ENCODE measurements at places on chromosomes 4 and X.

DNA sequence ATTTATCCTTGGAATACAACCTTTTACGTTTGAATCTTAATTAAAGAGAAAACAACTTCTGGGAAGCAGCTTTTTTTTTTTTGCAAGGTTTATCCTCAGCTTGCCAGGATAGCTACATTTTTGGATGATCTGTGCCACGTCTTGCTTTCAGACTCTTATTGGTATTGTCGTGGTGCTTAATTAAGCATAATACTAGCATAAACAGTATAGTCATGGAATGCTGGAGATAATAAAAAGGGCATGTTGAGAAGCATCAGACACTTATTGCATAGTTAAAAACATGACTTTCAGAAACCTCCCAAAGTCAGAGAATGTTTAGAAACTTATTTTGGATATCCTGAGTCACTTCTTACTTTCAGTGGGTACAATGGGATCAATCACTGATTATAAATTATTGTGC, 77.0 kb downstream of the PALLD start:
- DNase-seq = no peak

GRCh38 chr4:159401226-159401712, 298.4 kb downstream of the RAPGEF2 start:
- DNase-seq = no peak

GRCh38 chr4:174222266-174222872, 61.1 kb downstream of the FBXO8 start:
- peak; percentile 39 for DNase-seq

DNA sequence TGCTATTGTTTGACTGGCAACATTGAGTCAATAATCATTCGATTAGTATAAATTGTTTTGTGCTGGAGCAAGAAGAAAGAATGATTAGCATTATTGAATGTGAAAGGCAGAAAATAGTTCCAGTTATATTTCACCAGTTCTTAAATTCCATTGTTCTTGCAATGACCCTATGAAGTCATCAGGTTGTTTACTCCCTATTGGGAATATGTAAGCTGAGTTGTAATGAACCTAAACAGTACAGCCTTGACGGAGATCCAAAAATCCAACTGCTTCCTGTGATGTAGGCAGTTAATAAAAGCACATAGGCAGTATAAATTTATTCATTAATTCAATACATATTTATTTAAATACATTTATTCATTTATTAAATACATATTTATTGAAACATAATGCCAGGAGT, 947.5 kb downstream of the PCDH7 start:
- no peak for DNase-seq

DNA sequence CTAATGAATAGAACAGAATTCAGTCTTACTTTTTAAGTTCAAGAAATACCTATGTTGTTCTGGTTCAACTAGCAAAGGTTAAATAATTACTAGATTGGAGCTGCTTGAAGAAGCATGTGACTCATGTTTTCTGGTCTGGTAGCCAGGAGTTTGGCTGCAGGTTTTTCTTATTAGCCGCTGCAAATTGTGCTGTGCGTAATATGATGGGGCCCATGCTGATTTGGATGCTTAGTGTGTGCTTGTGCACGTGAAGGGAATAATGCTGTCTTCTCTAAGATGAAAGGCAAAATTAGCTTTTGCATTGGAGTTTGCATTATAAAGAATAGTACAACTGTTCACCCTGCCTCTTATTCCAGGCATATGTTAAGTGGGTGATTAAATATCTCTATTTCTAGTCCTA, 219.6 kb downstream of the SNCA start:
- DNase-seq = no peak

DNA sequence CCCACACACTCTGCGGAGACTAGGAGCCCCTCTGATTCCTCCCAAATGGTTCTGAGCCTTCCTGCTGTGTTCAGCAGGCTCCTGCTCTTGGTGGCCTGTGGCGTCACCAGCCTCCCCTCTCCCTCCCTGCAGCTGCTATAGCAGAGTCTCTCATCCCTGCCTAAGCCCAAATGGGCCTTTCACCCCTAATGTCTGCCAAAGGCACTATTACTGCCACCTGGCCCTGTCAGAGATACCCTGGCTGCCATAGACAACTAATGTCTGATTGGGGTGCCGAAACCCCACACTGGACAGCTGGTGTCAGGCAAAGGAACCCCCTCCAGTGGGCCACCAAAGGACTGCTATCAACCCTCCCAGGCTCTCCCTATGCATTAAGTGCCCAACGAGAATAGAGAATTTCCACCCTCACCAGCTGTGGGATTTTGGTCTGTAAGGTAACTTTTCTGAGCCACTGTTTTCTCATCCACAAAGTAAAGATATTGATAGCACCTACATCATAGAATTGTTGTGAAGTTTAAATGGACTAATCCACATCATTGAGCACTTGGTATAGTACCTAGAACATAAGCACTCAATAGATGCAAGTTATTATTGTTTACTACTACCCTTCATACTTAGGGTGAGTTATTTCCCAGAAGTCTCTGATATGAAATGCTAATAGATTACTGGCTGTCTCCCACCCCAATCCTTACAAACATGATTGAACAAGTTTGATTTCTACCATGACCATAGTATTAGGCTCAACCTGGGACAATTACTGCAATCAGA, 421.3 kb downstream of the MID1IP1 start:
- DNase-seq = no peak

DNA sequence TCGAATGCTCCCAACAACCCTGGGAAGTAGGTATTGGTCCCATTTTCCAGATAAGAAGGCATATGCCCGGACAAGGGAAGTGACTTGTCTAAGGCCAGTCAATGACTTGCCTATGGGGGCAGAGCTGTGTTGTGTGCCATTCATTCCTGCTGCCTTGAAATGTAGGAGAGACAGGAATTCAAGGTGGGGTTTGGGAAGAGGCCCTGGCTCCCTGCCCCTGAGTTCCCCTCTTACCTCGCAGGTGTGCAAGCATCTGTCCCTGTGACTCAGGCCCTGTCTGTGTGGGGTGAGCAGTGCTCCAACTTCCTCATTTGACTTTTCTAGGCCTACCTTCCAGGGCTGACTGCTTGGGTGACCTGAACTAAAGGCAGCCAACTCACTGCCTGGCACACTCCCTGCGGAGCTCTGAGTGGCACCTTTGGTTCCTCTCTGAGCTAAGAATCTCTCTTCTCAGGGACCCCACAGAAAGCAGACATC, 5.1 kb downstream of the EFNB1 start:
- DNase-seq = no peak

- no peak for DNase-seq
Observed at GRCh38 chrX:12421918-12422317, 283.6 kb downstream of the FRMPD4 start.

GRCh38 chrX:41474726-41475100, 27.6 kb downstream of the NYX start:
- DNase-seq = no peak

- DNase-seq = no peak
Observed at GRCh38 chr4:7784131-7784870, 155.4 kb downstream of the AFAP1 start.

- DNase-seq = peak; percentile 45
Observed at GRCh38 chr4:173371292-173372192, 788 bp downstream of the SAP30 start.

DNA sequence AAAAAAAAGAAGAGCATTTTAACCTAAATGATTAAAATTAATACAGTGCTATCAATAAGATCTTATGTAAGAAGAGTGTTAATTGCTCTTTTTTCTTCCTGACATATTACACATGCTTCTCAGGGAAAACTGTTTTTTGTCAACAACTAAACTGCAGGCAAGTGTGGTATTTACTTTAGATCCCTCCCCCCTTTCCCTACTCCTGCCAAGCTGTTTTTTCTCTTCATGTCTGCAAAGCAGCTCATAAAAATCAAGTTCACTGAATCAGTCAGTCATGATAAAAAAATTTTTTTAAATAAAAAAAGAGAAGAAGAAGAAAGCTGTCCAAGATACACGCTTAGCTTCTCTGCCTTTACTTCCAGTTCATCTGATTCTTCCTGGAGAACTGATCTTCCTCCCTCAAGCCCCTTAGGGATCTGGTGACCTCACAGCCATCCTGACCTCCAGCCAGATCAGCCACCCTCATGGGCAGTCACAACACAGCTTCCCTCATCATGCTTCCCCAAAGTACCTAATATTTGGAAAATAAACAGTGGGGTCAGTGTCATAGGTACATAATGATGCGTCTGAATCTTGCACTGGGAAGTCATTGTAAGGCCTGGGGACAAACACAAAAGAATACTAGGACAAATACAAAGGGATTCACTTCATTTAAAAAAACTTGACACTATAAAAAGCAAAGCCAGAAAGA, 87.0 kb downstream of the ZNF827 start:
- DNase-seq = no peak

GRCh38 chr4:139734875-139735380, 69.3 kb downstream of the MGST2 start:
- peak; percentile 37 for DNase-seq

GRCh38 chrX:102155806-102156179, at the start of gene BEX5:
Gene BEX5, minus strand, starts transcription at chrX:102155977. Its CDS starts 1,712 bp downstream, at chrX:102154265.
- DNase-seq = peak; percentile 75

GRCh38 chr4:3607690-3608552, 75.7 kb upstream of the LRPAP1 start:
- DNase-seq = no peak

GRCh38 chr4:2075987-2076907, 17.1 kb downstream of the NAT8L start:
- no peak for DNase-seq

DNA sequence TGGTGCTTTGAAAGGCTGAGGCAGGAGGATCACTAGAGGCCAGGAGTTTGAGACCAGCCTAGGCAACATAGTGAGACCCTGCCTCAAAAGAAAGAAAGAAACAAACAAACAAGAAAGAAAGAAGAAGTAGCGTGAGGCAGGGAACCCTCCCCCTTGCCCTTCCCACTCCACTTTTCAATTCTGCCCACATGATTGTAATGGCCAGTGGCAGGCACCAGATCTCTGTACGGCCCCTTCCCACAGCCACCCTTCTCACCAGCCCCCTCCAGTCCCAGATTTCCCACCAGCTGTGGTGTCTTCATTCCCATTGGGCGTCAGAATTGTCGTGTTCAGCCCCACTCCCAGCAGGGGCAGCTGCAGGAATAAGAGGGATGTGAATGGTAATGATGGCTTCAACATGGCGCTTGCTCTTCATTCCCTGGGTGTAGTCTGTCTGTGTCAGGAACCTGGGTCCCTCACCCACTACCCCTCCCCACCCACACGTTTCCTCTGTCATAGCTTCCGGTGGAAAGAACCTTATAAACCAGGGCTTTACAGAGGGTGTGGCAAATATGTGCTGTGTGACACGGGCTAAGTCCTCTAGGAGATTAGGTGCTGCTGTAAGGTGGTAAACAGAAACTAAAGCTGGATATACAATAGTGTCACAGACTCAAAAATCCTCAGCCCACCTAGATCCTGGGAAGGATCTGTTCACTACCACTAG, at the start of gene IL2RG:
TSS of gene IL2RG (minus strand) at position 437 of the 703 bp plus-strand sequence. CDS start at position 399, 38 bp downstream.
- DNase-seq = peak; percentile 94

- no peak for DNase-seq
Observed at GRCh38 chr4:148333265-148333664, 108.9 kb downstream of the NR3C2 start.

DNA sequence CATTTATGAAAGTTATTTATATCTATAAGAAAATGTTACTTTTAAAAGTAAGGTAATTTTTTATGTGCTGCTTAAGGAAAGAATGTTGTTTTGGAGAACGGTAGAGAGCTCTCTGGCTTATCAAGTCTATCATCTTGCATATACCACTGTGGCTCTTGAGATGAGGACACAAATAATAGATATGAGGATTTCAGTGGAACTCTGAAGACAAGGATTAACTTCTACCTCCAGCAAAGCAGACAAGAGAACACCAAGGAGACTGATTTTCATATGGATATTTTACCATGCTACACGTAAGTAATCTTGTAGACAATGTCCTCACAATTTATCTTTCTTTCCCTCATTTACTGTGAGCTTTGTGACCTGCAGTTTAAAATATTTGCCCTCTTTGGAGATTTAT, 557.5 kb upstream of the NDST4 start:
- DNase-seq = no peak

- DNase-seq = no peak
Observed at GRCh38 chrX:31199840-31200114, 127.9 kb upstream of the FTHL17 start.

DNA sequence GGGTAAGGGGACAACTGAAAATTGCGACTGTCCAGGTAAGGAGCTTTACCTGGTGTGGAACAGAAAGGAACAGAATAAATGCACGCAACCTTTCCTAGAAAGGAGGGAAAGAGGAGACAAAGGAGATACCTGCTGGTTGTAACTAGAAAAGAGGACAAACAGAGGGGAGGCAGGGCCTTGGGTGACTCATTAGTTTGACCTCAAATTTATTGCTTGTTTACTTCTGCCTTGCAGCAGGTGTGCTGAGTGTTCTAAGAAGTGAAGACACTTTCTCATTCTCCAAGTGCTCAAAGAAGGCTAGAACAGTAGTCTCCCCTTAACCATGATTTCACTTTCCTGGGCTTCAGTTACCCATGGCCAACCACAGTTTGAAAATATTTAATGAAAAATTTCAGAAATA, 123.1 kb upstream of the BOD1L1 start:
- no peak for DNase-seq

- DNase-seq = peak; percentile 6
Observed at GRCh38 chr4:115090483-115091075, 22.8 kb downstream of the NDST4 start.

DNA sequence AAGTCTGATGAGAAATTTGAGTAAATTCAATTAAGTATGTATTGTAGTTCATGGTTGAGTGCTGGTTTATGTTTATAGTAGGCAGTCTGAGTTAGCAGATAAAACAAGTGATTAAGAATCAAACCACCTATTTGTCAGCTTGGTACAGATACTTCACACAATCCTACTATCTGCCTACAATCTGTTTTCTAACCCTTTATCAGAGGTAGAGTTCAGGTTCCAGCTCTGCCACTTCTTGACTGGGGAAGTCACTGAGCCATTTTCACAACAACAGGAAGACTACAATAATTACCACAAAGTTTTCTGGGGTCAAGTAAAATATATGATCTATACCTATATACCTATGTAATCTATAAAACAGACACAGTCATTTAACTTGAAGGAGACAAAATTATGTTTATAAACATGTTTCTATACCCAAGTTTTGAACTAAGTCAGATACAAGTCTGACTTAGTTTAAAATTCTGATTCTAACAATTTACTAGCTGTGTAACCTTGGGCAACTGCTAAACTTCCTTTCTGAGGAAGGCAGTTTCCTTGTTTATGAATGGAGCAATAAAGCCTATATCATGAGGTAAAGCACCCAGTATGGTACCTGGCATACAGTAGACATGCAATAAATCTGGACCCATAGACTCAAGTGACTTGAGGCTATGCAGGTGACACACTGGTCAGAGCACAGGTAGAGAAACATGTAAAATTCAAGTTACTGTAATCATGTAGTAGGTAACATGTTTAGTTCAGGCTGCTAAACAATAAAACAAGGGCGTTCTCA, 37.2 kb upstream of the BDH2 start:
- DNase-seq = peak; percentile 9
